ENCODE measurements at places on chromosomes 11 and 22.

GRCh38 chr11:19283991-19284390 is 43.2 kb upstream of the E2F8 start:
- no peak for DNase-seq

DNA sequence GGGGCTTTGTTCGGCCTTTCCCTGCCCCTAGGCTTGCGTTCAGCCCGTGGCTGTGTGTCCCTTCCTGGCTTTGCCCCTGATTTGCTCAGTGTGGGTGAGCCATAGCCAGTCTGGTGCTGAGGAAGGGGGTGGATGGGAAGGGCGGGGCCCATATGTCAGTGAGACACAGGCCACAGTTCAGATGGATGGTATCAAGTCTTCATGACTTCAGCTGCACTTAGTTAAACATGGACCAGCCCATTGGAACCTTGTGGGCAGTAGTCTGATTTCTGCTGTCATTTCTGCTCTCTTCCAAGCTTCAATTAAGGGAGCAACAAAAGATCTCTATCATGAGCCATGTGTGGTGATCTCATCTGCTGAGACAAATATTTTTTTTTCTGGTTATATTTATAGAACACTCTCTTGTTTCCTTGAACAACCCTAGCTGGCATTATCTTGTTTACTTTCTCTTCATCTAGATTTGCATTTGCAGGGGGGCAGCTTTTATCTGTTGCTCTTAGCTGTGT is 21.6 kb upstream of the PEX26 start:
- no peak for DNase-seq

GRCh38 chr11:79963856-79964645 is 523.2 kb upstream of the TENM4 start:
- DNase-seq: no peak

GRCh38 chr11:61973476-61974162 is 6.2 kb upstream of the FTH1 start:
- DNase-seq: no peak

DNA sequence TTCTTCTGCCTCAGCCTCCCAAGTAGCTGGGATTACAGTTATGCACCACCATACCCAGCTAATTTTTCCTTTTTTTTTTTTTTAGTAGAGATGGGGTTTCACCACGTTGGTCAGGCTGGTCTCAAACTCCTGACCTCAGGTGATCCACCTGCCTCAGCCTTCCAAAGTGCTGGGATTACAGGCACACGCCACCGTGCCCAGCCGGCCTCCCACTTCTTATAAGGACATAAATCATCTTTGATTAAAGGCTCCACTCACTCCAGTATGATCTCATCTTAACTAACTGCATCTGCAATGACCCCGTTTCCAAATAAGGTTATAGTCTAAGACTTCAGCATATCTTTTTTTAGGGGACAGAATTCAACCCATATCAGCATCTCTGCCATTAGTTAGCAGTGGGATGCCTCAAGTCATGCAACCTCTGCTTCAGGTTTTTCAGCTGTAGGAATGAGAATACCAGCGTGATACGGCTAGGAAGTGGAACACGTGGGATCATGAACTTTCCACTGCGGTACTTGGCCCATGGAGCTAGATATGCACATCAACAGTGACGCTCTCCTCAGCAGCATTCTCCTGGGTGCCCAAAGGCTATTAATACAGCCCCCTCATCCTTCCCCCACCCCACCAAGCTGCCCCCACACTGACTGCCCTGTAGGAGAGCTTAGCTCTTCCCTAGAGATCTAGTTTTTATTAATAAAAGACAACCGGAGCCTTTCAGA is 41.4 kb downstream of the MCHR1 start:
- no peak for DNase-seq

GRCh38 chr22:49372530-49373288 is 455.0 kb downstream of the BRD1 start:
- DNase-seq: no peak

GRCh38 chr11:117303101-117303500 is 12.0 kb downstream of the BACE1-AS start:
- no peak for DNase-seq

DNA sequence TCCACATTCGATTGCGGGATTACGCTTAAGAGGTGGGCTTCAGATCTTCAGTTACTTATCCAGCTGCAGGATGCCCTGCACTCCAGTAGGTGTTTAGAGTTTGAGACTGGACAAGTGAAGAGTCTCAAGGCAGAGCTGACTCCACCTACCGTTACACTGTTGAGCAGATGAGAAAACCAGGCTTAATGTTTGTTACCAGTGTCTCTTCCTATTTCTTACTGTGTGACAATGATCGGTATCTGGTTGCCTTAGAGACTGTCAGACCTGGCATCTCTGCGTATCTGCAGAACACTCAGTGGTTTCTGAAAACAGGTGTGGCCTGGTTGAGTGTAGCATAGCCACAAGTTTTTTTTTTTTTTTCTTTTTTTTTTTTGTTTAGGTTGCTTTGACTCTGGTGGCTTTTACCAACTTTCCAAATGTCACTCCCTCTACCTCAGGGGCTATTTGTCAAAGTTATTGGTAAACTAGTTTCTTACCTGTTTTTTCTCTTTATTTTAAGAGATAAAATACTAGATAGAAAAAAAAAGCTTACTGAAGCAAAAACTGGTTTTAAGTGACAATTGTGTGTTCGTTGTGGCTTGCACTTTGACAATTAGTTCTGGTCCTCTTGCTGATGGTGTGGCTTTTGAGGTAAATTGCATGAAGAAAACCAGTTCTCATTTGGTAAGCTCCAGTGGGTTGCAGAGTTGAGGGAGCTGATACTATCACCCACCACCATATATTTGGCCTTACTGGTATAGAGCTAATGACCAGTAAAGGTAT is 284.8 kb downstream of the ETS1 start:
- peak; percentile 72 for DNase-seq

DNA sequence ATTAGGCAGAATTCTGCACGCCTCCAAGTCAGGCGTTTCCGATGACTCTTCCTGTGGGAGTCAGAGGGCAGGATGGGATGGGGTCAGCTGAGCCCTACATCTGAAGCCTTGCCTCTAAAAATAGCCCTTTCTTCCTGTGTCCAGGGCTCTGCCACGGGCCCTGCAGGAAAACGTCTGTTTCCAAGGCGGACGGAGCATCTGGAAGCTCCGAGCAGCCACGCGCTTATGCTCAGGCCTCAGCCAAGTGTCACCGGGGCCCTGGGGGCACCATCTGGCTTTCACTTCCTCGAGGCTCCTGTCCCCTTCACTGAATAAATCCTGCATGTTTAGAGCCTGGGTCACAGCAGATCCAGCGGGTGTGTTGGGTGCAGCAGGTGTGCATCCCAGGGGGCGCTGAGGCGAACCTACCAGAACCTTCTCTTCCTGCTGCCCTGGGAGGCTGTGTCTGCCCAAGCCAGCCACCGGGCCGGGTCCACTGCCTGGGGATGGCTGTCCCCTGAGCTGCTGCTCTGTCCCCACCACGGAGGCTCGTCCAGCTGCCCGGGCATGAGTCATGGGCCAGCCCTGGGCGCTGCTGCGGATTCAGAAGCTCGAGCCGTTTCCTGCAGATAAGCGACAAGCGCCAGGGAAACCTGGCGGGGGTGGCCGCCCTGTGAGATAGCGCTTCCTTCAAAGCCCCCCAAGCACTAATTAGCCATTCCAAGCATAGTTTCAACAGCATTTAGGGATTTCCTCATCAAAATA is 32.0 kb upstream of the LINC01488 start:
- DNase-seq: no peak

DNA sequence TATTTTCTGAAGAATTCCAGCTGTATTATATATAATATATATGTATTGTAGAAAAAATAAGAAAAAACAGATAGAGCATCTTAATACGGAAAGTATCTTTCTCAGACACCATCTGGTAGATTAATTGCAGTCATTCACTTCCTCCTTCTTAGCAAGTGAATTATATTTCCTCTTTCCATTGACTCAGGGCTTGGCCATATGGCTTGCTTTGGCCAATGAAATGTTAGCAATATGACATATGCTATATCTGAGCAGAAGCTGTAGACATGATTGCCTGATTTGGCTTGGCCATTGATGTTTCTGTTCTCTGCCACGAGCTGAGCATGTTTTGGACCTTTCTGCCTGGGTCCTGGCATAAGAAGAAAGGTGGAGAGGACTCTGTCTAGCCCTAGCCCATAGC is 34.4 kb upstream of the ZBED5 start:
- DNase-seq: no peak

- DNase-seq: peak; percentile 30
Observed at GRCh38 chr22:17102297-17102667, 17.5 kb downstream of the IL17RA start.

DNA sequence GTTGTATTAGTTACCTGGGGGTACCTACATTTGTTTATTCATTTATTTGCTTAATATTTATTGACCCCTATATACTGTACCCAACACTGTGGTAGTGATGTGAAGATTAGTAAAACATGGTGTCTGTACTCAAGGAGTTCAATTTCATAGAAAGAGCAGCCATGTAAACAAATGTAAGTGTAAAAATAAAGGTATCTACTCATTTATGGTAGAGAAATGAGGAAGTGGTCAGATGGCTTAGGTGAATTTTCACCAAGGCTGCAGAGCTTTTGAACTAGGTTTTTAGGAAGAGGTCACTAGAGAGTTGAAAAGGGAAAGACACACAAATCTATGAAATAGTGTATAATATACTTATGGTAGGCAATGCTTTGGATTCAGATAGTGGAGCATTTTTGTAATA is 11.1 kb downstream of the CTR9 start:
- DNase-seq: no peak

DNA sequence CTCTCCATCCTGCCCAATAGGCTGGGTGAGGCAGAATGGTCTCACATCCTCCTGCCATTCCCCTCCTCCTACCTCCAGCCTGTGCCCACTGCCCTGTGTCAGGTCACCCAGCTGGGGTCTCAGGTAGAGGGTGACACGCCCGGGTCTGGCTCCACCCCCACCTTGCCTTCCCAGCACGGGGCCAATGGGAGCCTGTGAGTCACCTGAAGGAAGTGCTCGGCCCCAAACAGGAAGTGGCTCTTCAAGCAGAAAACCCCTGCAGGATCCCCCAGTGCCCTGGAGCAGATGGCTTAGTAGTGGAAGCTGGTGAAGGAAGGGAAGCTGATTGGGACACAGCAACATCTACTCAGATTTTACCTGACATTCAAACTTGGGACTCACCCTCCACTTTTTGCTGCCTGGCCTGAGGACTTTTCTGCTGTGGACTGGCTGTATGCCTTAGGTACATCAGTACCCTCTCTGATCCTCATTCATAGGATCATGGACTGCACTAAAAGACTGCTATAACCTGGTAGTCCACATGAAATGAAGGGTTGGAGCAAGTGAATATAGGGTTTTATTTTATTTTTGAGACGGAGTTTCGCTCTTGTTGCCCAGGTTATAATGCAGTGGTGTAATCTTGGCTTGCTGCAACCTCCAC is 33.4 kb downstream of the GDPD5 start:
- DNase-seq: peak; percentile 64

GRCh38 chr11:83998921-83999320 is 712.8 kb upstream of the CCDC90B start:
- DNase-seq: no peak

DNA sequence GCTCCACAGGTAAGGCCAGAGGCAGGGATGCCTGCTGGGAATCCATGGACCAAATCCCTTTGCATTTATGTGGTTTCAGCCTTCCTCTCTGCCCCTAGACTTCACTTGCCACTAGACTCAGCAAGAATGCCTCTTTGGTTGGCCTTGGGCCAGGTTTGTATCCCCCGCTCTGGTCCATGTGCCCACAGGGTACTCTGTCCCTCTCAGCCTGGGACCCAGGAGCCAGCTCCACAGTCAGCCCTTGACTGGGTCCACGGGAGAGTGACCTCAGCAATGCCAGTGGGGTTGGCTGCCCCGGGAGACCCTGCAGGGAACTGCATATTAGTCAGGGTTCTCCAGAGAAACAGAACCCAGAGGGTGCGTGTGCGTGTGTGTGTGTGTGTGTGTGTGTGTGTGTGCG is 28.3 kb upstream of the LINC01488 start:
- no peak for DNase-seq

DNA sequence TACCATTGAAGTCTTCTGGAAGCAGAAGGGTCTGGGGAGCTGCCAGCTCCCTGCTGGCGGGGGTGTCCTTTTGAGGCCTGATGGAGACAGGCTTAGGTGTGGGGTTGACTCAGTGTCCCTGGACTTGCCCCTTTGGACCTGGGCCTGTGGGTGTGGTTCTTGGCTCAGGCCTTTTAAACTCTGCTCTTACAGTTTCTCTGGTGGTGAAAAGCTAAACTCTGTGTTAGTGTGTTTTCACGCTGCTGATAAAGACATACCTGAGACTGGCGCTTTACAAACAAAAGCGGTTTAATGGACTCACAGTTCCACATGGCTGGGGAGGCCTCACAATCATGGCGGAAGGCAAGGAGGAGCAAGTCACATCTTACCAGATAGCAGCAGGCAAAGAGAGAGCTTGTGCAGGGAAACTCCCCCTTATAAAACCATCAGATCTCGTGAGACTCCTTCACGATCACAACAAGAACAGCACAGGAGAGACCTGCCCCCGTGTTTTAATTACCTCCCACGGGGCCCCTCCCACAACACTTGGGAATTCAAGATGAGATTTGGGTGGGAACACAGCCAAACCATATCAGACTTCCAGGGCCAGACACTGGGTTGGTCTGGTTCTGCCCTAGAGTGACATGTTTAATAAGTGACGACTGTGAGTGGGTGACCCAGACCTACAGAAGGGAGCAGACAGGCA is 26.5 kb downstream of the GRAMD4 start:
- DNase-seq: no peak

GRCh38 chr11:78812513-78813293 is 238.0 kb upstream of the NARS2 start:
- DNase-seq: no peak

GRCh38 chr11:4610258-4610935 is 2.4 kb upstream of the TRIM68 start:
- no peak for DNase-seq

DNA sequence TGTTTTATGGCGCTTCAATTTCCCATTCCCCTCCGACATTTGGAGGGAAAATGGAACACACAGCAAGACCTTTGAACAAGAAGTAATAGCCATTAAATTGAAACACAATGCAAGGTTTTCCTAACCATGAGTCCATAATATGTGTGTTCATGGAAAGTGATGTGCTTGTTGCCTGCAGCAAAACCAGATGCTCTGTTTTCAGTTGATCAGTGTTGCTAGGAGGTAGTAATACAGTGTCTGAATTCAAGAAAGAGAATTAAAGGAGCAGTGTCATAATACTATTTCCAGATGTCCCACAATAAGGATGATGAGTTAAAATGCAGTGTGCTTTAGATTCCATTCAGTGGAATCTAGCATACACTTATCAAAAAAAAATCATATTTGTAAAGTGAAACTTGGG is 637.4 kb upstream of the API5 start:
- DNase-seq: no peak
